8988T (cell line): ENCODE measurements at places on chromosomes 7 and 10.

DNA sequence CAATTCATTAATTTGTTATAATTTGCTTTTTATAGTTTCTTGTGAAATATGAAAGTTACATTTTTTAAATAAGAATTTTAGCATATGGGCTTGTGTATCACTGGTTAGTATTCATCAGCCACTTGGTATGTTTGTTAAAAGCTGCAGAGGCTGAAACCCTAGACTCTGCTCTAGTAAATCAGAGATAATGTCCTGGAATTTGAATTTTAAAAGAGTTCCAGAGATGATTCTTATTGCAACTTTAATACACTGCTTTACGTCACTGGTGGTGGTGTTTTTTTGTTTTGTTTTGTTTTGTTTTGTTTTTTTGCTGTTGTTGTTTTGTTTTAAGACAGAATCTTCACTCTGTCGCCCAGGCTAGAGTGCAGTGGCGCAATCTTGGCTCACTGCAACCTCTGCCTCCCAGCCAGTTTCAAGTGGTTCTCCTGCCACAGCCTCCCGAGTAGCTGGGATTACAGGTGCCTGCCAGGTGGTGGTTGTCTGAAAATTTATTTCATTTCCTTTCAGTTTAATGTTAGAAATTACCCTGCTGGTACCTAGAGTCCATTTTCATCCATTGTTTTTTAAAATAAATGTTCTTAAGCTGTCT lies 43.8 kb downstream of the PTPN12 start:
- DNase-seq = no peak

- no peak for DNase-seq
Measured at GRCh38 chr7:85176197-85176596, 10.7 kb downstream of the SEMA3D start.

- no peak for DNase-seq
Measured at GRCh38 chr7:71243736-71244410, 111.9 kb downstream of the GALNT17 start.

- DNase-seq = no peak
Measured at GRCh38 chr10:100008708-100009282, 952 bp downstream of the DNMBP start.

DNA sequence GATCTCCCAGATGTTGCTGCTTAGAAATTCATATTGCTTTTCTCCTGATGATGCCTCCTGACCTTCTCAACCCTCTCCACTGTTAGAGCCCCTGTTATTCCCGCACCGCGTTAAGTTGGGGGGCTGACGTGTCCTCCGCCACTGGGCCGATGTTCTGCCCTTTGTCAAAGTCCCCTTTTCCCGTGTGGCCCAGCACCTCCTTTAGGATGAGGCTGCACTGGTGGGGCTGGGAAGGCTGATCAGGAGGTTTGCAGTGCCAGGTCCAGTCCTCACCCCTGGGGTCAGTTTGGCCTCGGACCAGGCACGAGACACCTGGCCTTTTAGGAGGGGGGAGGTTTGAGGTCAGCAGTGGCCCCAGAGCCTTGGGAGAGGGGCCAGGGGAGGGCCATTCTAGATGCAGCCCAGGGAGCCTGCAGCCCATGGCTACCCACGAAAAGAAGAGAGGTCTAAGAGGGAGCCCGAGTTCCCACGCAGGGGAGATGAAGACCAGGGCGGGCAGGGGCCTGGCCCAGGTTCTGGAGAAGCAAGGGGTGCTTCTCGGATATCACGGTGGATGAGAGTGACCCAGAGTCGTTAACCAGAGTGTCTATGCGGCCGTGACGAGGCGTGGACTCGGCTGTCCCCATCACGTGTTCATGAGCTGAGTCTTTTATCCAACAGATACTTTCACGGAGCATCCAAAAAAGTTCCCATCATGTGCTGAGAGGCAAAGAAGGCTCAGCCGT lies 150.4 kb downstream of the DNAJB6 start:
- DNase-seq = no peak

DNA sequence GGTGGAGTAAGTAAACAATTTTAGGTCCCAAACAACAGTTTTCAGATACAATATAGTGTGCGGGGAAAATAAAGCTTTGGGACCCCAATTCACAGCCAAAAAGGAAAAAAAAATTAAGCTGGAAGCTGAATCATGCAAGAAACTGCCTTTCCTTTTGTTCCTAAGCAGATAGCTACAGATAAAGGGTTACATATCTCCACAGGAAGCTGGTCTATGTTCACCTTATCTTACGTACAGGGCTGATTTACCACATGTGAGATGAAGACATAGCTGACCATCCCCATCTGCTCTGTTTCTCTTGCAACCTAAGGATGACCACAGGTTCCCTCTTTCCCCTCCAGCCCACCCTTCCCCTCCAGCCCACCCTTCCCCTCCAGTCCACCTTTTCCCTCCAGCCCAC lies 14.2 kb upstream of the PFKP start:
- DNase-seq = no peak

DNA sequence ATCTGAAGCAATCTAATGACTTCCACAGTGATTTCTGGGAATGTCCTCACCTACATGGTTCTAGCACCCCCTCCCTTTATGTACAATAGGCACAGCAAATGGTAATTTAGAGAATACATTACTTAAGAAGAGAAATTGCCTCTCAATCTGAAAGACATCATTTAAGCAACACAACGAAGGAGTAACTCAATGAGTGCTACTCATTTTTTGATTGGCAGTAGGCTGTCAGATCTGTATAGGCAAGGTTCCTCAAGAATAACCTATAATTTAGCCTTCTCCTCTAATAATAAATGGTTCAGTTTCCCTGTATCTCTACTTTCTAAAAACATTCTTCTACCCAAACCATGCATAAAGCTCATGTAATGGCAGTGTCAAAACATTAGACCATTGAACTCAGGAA lies 30.6 kb upstream of the SEMA3C start:
- no peak for DNase-seq

DNA sequence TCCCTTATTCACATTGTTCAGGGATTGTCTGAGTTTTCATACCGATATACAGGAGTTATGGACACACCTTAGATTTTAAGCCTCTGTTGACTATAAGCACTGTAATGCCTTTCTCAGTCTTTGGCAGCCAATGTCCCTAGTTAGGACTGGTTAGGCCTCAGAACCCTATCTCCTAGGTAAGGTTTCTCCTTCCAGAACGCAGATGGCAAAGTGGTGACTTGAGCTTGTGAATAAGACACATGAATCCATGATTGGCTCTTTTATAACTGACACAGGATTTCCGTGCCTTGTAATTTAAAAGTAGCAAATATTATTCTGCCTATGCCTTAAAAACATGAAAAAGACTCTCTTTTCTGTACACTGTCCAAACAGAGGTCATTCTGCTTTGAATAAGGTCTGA lies 12.5 kb upstream of the RNF148 start:
- no peak for DNase-seq

DNA sequence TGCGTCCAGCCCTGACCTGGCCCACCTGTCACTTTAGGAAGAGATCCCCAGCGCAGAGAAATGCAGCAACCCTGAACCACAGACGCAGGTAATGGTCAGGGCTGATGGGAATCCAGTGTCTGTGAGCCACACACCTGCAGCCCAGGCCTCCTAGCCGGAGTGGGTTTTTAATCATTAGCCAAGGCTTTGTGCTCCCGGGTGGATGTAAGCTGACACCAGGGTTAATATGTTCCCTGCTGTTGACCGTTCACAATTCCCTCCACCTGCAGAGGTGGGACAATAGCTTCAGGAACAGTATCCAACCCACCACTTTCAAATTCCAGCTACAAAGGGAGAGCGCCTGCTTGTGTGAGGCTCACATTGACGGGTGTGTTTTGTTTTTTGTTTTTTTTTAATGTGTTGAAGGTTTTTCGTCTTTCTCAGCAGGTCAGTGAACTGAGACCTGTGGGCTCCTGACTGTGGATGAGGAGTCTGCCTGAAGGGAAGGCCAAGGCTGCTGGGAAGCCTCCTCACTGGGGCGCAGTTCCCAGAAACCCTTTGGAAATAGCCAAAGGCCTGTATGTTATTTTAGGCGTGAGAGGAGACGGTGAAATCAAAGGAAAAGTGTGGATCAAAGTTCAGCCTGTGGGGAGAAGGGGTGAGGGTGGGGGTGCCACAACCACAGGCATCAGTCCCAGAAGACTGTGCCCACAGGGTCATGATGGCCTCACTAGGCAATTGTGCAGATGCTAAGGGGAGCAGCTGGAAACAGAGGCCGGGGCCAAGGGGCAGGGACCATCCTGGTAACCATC lies 111.1 kb downstream of the TNS3 start:
- no peak for DNase-seq

DNA sequence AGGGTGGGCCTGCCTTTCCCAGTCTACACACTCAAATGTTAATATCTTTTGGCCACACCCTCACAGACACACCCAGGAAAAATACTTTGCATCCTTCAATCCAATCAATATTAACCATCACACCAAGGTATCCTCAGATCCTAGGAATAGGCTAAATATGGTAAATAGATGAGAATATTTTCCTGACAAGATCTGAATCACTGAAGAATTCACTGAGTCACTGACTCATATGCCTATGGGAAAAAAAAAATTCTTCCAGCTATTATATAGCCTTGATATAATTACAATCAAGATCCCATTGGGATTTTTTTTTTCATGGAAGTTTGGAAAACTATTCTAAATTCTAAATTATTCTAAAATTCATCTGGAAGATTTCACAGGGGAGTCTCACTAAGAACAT lies 65.8 kb downstream of the INHBA start:
- DNase-seq = no peak

DNA sequence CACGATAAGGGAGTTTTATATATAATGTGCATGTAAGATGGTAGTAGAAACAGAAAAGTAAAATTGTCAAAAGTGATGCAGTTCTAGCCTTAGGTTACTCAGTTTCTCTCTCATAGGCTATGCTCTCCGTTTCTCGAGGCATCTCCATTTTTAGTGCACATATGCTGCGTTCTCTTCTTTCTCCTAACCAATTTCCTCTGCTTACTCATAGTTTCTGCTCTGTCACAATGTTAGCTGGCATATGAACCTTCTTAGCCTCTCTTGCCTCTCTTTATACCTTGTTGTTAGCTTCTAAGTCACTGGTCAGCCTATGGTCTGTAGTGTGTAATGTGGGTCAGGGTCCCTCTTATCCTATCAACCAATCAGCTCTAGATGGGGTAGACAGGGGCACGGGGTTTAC lies 280.6 kb upstream of the ETV1 start:
- DNase-seq = no peak

DNA sequence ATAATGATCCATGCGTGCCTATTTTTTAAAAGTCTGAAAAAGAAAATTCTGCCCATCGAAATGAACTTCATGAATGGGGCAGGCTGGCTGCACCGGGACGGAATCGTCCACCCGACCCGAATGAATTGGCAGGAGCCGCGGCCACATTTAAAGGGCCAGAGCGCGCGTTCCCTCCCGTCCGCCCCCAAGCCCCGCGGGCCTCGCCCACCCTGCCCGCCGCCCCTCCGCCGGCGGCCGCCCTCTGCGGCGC lies 319 bp upstream of the GATA3 start:
- peak; percentile 80 for DNase-seq

DNA sequence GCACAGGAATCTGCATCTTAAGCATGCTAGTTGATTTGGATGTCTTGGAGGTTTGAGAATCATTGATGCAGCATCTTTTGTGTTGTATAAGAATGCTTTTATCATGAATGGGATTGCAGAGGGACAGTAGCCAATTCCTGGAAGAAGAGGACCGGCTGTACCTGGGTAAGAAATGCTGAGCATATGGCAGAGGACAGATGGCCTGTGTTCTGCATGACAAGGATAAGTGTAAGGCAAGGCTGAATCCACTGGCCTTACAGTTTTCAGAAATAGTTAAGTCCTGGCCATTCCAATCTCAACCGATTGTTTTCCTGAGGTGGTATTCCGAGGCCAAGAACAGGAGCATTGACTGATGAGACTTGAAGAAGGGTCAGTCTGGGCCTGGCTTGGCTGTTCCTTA lies 24.4 kb upstream of the KBTBD2 start:
- DNase-seq = no peak

GRCh38 chr7:28706584-28706983 lies 251.5 kb downstream of the TRIL start:
- no peak for DNase-seq

- no peak for DNase-seq
Measured at GRCh38 chr7:90005836-90006235, 148.4 kb upstream of the STEAP1 start.

DNA sequence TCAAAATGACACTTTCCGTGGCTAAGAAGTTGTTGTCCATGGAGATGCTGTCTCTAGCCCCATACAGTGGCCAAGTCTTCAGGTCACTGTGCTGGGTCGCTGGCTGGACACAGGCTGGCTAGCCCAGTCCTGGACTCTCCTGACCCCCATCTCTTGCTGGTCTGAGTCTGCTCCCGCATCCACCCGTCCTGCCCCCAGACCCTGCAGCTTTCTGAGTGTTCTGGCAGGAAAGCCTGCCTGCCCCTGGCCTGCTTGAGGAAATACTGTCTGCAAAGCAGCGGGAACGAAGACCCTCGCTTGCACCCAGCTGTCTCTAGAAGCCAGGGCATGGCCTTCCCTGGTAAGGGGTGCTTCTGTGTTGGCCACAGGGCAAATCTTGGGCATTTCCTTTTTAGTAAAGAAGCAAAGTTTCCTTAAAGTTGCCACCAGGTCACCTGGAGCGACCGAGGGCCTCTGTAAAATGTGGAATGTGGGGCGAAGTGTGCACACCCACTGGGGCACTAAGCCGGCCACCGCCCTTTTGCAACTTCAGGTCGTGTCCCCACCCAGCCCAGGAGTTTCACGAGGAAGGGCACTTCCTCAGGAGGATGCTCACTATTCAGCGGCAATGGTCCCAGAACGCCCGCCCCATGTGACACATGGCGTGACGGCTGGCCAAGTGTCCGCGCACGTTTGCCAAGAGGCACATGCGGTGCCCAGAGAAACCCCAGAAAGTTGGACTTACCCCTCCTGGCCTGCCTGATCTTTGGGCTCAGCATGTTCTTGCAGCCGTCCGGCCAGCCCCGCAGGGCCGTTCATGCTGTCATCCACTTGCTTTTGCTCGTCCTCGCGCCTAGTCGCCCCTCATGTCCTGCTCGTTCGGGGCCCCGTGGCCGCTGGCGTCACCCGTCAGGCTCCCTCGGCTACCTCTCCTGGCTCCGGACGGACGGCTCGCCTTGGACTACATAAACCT lies 558 bp downstream of the ARHGAP22 start:
- DNase-seq = no peak

GRCh38 chr10:24430591-24430990 lies 221.7 kb downstream of the KIAA1217 start:
- DNase-seq = no peak

DNA sequence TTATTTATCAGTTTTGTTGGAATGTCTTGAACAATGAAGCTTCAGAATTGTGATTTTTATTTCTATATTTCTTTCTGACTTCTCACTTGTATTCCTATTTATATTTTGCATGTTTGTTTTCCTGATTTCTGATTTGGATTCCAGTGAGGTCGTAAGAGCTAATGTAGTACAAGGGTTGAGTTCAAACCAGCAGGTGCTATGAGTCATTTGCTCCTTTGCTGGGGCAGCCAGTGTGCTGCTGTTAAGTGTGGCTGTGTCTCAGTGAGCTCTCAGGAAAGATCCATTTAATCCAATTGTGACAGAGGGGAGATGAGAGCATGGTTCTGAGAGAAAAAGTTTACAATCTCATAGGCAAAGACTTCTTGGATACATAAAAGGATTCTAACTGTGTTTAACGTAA lies 48.6 kb downstream of the MCU start:
- DNase-seq = no peak

GRCh38 chr7:30157204-30157603 lies 22.4 kb downstream of the MTURN start:
- DNase-seq = no peak
